ENCODE measurements at places on chromosomes 5 and 9.

DNA sequence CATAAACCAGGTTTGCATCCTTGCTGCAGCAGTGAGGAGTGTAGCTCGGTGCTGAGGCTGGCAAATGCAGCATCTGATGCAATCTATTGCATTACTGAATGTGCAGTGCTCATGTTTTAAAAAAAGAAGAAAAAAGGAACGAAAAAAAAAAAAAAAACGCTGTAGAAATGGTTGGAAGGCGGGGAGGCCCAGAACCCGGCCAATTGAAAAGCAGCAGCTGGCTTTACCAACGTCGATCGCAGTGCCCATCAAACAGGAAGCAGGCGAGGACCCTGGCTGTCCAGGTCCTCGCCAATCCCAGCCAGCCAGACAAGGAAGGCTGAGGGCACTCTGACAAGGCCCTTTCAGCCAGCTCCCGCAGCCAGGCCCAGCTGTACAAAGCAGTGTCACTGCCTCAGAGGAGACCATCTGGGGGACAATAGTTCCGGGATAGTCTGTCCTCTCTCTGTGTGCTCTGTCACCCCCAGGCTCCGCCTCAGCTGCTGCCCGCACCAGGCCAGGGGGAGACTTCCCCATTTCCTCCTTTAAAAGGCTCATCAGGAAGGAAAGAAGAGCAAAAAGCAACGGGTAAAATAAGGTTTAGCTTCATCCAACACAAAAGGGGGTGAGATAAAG, 21.8 kb upstream of the CPEB4 start:
- no peak for DNase-seq

- DNase-seq: no peak
These were observed 545.3 kb downstream of the TLE4 start for GRCh38 chr9:80117031-80117430.

GRCh38 chr9:78026416-78026815, 5.2 kb downstream of the GNAQ start:
- no peak for DNase-seq

DNA sequence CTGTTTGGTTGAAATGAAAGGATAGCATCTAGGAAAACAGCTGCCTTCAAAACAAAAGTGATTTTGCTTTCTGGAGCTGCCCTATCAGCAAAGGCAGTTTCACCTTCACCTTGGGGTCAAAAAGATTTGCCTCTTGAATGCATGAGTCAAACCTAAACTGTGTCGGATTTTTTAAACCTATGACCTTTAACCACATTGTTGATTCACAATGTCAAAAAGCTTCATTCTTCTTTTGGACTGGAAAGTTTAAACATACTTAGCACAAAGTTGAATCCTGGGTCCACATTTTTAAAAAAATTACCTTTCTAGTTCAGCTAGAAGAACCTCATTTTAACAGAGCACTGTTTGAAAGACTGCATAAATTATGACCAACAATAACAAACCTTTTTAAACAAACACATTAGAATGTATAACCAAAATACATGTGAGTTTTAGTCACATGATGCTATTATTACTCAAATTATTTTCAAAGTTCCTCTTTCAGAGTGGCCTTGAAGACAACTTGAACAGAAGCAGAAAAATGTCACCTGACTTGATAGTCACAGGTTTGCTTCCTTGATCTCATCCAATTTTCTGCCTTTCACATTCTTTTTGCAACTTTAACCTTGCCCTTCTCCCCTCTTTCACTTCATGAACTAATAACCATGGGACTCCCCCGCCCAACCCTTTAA, 109.7 kb upstream of the LHFPL2 start:
- DNase-seq: no peak

GRCh38 chr9:88953381-88954029, 37.8 kb upstream of the S1PR3 start:
- DNase-seq: no peak

- no peak for DNase-seq
These were observed 81.6 kb upstream of the BOD1 start for GRCh38 chr5:173697931-173698579.

DNA sequence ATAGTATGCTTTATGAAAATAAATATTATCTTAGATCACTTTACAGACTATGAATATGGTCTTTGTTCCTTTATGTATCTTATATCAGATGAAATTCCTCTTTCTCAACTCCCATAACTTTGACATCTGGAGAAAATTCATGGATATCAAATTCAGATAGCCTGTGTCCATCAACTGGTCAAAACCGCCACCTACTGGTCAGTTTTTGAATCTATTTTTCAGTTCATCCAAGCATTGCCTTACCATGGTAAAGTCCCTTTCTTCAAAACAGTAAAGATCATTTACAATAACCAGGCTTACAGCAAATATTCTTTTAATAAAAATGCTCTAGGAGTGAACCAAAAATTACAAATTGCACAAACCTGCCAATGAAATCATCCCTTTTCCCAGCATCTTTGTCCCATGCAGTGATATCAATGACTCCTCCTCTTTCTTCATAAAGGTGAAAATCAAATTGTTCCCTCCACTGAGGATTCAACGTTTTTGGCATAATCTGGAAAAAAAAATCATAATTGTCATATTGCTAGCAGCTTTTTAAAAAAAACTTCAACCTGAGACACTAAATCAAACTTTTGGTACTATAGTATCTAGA, 290.5 kb downstream of the SLF1 start:
- DNase-seq: no peak

- DNase-seq: no peak
These were observed 380.8 kb downstream of the SPATA31D1 start for GRCh38 chr9:82369251-82369945.

GRCh38 chr5:87303324-87303723, 35.6 kb downstream of the RASA1 start:
- DNase-seq: no peak

DNA sequence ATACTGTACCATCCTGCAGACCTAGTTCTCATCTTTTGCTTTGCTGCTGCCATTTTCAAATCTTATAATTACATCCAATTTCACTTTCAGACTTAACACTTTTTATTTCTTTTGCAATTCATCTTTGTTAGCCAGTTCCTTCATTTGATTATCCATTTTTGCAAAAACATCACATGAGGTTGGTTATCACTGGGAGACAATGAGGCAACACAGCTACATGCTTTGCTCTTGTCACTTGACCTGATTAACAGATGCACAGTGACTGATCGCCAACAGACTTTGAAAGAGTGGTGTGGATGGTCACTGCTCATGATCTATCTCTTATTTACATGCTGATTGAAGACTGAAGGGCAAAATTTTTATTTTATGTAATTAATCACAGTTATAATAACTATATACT, 17.0 kb upstream of the RNF20 start:
- DNase-seq: no peak

DNA sequence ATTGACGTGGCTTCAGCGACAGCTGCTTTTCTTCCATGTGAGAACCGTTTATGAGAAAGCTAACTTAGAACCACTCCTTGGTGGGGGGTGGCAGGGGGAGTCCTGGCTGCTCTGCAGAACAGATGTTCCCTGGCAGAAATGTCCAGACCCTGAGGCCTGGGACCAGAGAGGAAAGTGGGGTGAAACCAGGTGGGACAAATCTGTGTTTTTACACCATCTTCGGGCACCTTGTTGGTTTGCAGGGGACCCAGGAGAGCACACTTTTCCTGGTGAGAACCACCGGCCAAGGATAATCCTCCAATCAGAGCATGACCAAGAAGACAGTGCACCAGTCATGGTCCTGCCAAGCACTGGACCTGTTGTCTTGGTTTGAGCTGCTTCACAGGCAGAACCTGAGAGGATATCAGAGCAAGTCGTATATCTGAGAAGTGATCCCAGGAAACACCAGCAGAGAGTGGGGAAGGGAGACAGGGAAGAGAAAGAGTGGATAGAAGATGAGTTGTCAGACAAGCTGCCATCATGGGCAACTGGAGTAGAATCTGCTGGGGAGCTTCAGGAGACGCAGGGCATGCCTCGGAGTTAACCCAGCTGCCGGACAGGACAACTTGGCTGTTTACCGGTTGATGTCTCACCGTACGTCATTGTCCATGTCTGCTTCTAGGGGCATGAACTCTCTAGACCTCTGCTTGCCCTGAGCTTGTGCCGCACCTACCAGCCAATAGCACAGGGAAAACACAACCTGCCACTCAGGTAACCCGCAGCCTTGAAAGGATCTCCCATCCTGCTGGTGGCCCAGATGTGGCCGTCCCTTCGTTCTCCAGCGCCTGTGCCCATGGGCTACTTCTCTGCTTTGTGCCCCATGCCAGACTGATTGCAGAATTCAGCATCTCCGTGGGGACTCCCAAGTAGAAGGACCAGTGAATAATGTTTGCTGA, 178.4 kb upstream of the MVB12B start:
- no peak for DNase-seq

DNA sequence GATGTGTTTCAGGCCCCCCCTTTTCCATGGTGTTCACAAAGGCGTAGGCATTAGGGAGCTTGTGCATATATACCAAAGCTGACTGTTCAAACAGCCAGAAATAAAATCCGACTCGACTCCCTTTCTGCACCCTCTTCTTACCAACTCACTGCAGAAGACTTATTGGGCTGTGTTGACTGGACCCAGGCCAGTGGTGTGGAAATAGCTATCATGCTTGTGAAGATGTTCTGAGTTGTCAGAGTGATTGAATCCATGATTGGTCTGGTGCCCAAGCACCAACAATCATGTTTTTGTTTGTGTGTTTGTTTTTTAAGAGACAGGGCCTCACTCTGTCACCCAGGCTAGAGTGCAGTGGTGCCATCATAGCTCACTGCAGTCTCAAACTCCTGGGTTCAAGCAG, 21.6 kb downstream of the TJP2 start:
- DNase-seq: no peak

DNA sequence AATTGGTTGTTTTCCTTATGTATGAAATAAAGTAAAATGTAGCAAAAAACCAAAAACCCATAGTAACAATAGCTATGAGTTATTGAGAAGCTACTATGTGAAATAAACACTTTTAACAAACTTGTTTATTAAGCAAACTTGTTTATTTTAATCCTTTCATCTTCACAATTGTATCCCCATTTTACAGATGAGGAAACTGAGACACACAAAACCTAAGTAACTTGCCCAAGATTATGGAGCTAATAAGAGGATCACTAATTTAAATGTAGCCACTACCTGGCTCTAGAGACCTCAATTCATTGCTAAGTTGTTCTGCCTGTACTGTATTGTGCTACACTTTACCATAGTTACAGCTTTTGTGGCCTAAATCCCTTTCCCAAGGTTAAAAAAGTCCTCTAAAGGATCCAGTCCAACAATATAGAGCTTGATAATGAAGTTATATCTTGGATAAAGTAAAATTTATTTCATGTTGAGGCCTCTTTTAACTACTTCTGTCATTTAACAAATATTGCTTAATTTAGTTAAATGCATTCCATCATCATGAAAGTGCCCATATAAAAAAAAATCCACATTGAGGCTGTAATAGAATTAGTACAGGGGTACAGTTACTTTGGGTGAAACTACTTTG, 22.1 kb downstream of the HOMER1 start:
- DNase-seq: no peak

DNA sequence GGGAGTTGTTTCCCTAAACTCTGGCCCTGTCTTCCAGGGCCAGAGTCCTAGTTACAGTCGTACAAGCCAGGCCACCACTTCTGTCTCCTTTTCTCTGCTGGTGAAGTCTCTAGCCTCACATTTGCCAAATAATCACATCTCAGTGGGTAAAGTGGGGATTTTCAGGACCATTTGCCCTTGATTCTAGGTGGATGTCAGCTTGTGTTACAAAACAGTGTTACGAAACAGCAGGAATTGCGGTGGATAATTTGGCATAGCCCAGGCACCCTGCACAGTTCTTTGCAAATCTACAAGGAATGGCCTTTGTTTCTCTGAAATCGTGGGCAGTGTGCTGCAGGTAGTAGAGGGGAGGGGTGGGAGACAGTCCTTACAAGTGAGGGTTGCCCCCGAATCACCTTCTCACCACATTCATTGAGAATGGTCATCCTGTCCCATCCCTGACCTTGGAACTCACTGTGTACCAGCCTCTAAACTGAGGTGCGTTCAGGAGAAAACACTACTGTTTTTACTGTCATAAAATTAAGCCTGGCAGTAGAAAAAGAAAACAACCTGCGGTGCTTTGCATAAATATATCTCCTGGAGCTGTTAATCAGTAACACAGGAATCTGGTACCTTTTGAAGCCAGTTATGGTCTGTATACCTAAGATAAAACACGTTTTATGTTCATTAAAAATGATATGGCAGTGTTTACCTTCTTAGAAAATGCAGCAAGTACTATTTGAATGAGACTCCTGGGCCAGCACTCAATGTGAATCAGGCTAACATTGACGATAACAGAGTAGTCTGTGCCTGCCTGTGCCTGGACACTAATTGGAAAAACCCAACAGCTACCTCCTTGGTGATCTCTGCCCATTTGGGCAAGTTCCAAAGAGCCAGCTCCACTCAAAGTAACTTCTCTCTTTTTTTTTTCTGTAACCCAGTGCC, 44.3 kb downstream of the CYSTM1 start:
- DNase-seq: no peak

- no peak for DNase-seq
These were observed 103.1 kb upstream of the IRX4 start for GRCh38 chr5:1985781-1986180.

DNA sequence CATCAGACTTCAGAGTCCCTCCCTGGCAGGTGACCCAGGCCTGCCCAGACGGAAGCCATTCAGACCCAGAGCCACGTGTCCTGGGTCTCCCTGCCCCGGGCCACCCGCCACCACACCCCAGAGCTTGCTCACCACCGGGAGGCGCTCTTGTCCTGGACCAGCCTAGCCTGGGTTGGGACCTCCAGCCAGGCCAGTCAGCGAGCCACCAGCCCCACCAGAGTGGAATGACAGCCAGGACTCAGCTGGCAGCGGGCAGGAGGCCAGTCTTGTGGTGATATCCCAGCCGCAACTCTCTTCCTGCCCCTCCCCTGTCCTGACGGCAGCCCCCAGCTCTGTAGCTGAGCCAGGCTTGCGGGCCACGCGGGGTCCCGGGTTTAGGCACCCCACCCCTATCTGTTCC, 1.7 kb upstream of the PTGDS start:
- DNase-seq: no peak

- DNase-seq: no peak
These were observed 309.1 kb downstream of the PSAT1 start for GRCh38 chr9:78606001-78606379.

DNA sequence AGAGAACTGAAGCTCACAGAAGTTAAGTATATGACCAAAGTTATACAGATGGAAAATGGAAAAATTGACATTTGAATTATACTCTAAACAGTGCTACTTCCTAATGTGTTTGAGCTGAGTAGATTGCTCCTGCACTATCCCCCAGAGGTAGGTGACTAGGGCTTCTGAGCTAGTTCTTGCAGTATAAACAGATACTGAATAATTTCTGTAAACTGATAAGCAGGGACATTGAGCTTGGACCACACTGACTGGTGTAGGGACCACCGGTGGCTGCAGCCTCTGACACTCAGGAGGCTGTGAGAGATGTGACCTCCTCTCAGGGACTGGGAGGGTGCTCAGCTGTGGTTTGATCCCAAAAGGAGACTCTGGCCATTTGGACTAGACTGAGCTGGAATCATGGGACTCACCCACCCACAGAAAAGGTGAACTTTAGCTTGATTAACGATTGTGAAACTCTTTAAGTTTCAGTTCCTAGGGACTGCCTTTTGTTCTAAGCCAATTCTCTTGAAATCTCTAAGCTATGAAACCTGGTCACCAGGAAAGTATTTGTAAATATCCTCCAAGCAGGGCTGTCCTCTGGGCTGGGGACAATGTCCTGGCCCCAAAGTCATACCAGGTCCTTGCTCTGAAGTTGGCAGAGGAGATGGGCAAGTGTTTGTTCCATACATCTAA, 291.5 kb downstream of the SEC61B start:
- DNase-seq: no peak

All from activated CD8-positive, alpha-beta memory T cell treated with anti-CD3 and anti-CD28 coated beads for 48 hours (primary cell).